ENCODE measurements at places on chromosomes 1 and 21.

DNA sequence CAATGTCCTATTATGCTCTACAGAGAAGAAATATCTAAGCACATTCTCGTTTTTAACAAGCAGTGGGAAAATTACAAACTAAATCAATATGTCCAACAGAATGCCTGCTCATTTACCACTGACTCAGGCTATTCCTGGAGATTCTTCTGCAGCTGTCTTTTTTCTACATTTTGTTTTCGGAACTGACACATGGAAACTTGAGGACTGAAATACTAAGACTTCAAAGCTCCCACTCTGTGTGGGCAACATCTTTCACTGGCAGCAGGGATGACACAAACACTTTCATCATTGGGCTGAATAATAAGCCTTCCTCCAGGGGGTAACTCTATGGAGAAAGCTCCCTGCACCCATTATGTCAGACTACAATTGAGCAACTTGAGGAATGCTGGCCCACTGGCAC, 175.5 kb upstream of the NCAM2 start:
- DNase-seq, result no peak

GRCh38 chr21:41494242-41494641, 13.7 kb downstream of the TMPRSS2 start:
- no peak for DNase-seq

DNA sequence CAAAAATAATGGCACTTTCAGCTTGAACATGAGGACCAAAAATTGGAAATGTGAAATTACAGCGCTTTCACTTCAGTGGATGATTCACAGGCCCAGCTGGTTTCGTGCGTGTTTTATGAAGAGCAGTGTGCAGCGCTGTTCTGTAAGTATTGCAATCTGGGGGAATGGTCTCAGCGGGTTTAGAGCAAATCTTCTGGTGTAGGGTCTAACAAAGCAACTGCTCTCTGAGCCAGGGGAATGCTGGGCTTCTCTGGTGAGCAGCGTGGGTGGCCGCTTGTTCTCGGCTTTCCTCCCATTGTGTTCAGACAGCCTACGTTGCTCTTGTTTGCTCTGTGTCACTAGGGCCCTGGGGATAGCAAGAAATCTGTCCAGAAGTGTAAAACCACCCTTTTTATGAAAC, 42.4 kb upstream of the GADD45A start:
- DNase-seq, result no peak

- DNase-seq, result no peak
Measured at GRCh38 chr1:107877092-107877491, 87.9 kb downstream of the VAV3 start.

DNA sequence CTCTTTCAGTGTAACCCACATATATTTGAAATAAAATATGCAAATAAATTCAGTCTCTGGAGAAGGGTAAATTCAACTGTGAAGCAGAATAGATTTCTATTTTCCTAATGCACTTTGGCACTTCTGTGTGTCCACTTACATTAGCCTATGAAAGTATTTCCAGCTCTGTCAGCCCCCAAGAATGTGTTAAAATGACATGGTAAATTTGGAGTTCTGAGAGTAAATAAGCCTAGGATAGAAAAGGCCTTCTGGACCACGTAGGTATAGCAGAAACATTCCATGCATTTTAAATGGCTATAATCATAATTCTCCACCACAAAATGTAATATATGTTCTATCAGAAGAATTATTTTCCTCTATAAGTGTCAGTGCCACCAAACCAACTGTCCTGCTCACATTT, 276.2 kb downstream of the NEGR1 start:
- no peak for DNase-seq

- DNase-seq, result no peak
Measured at GRCh38 chr1:212157252-212157651, 121.7 kb downstream of the DTL start.

DNA sequence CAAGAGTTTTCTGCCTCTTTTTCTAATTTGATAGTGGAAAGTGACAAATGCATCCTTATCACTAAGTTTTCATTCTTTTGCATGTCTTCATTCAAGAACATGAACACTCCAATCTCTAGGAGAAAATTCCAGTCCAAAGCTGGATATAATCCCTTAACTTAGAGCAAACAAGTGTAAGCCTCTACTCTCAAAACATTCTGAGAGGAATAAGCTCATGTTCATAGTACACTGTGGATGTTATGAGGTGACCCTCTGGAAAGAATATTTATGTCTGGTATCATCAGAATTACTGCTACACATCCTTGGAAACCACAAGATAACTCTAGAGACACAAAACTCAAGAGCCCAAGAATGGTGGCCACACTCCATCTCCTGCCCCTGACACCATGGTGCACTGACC, 15.1 kb downstream of the SIPA1L2 start:
- no peak for DNase-seq

GRCh38 chr21:34989337-34990151, 59.6 kb downstream of the RUNX1 start:
- no peak for DNase-seq

GRCh38 chr1:227883073-227883520, 64.6 kb downstream of the WNT9A start:
- no peak for DNase-seq

DNA sequence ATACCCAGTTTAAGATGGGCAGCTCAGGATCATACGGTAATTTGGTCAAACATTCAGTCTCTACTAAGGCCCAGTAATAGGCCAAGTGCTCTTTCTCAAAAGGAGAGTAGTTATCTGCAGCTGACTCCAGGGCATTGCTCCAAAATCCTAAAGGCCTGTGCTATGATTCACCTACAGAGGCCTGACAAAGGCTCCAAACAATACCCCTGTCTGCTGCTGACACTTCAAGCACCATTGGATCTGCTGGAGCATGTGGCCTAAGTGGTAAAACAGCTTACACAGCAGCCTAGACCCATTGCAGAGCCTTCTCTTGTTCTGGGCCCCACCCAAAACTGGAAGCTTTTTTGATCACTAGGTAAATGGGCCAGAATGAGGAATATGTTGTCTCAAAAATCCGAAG, 22.8 kb downstream of the SLAMF7 start:
- no peak for DNase-seq

DNA sequence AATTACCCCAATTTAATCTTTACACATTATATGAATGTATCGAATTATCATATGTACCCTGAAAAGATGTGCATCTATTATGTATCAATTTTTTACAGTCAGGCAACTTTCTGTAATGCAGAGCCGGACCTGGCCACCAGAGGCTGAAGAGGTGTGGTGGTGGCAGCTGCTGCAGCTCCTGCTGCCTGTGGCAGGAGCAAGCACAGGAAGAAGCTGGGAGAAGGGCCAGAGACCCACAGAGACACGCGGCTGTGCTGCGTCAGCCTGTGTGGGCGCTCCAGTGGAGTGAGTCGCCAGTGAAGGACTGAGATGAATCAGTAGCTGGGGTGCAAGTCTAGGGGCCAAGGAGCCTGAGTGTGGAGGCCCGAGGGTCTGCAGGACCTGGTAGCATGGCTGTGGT, 74.3 kb upstream of the COG2 start:
- DNase-seq, result peak; percentile 25

DNA sequence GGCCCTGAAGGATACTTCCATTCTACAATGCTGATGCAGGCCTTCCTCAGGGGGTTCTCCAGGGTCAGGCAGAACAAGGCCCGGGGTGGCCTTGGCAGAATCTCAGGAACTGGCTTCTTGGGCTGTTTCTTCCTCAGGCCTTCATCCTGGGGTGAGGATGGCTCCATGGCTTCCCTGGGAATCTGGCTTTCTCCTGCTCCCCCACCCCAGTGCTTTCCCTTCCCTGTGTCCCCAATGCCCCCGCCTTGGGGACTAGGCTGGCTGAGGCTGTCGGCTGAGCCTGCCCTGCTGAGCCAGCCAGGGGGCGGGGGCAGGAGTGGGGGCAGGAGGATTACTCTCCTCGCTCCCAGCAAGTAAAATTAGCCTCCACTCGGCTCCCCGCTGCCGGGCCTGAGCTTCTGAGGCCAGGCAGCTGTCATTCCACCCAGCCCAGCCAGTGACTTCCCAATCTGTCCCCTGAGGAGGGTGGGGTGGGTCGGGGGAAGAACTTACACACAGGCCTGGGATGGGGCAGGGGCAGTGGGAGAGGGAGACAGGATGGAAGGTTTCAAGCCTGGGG, at the start of gene CACNA1S:
Gene CACNA1S, minus strand, starts transcription at position 254 of the 559 bp plus-strand sequence. Its CDS starts 87 bp downstream, at position 167.
- DNase-seq, result no peak

- DNase-seq, result no peak
Measured at GRCh38 chr21:29601047-29601446, 302.3 kb downstream of the BACH1 start.

GRCh38 chr1:6145396-6145750, 34.7 kb downstream of the CHD5 start:
- no peak for DNase-seq

DNA sequence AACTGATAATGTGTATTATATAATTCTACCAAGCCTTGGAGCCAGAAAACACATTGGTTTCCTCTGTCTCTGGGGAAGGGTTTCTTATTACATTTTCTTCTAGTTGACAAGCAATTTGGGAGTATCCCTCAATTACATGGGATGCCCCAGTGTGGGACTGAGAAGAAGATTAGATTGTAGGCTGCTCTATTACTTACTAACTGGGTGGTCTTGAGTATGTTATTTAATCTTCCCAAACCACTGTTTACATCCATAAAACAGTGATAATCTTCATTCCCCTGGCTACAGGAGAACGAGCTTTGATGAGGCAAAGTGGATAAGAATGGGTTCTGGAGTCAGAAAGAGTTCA, 105.8 kb downstream of the TSEN15 start:
- no peak for DNase-seq

DNA sequence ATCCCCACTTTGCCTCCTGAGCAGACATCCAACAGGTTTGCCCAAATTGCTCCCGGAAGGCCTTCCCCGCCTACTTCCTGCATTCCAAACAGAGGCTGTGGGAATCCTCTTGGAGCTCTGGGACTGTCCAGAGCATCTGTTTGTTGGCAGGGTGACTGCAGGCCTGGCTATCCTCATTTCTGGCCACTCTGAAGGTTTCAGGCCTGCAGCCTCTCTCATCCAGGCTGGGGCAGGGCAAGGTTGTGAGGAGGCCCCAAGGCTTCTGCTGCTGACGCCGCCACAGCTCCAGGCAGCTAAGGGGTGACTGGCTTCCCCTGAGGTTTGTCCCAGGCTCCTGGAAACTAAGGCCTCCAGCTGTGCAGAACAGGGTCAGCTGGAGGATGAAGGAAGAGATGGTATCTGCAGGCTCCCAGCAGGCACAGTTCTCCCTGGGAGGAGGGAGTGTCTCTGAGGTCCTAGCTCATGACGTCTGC, 11.3 kb downstream of the CDK18 start:
- no peak for DNase-seq

DNA sequence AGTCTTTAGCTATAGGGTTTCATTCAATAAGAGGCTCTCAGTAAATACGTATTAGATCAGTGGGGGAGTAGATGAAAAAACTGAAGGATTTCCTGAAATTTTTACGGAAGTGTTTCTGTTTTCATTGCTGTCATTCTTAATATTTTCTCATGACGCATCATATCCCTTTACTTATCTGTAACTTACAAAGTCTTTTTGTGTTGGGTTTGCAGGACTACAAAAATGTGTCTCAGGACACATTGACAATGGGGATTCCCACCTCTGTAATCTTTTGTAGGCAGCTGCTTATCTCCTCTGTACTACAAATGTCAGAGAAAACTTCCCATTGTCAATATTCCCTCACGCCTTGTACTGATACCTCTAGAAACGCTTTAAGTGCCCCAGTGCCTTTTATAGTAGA, 35.5 kb downstream of the CRP start:
- no peak for DNase-seq

DNA sequence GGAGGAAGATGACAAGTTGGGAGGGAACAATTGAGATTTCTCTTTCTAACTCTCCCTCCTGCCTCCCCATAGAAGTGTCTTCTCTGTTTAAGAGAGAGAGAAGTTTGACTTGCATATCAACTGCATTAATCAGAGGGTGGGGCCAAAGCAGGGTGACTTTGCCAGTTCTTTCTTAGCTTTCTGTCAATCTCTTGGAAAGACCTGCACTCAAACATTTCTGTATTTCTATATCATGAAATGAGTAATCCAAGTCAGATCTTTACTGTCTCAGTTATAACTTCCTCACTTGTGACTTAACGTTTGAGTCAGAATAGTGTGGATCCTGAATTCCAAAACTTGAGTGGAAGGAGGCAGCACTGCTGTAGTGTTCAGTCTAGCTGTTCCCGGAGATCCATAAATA, 180.8 kb upstream of the KCNK2 start:
- DNase-seq, result no peak

DNA sequence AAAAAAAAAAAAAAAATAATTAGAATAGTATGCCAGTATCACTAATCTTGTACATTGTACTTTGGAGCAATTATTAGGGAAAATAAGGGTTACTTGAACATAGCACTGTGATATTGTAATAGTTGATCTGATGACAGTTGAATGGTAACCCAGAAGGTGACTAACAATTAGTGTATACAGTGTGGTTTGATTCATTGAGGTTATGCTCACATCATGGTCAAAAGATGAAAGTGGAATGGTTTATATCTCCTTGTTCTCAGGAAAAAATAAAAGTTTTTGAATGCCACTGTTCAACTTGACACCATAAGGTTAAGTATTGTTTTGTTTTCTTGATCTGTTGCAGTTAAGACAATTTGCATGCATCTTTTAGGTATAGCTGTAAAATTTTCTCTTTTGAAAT, 87.0 kb downstream of the GPR52 start:
- no peak for DNase-seq

- DNase-seq, result no peak
Measured at GRCh38 chr1:66570196-66570595, 36.2 kb downstream of the SGIP1 start.

GRCh38 chr21:35394634-35395369, 345.7 kb upstream of the RUNX1 start:
- DNase-seq, result peak; percentile 88

- no peak for DNase-seq
Measured at GRCh38 chr1:204077979-204078696, 5.2 kb downstream of the SOX13 start.

DNA sequence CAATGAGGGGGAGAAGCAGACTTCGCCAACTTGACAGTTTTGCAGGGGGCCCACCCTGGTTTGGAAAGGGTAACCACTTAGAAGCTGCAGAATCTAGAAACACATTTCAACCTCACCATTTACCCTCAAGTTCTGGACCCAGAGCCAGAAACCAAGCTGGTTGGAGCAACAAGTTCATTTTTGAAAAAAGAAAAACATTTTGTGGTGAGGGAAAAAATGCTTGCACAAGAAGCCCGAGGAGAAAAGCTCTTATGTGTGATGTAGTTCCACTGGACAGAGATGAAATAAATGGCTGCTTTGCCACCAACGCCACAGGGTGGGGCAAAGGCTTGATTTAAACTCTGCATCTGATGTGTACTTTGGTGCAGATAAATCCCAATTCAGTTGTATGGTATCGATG, 10.6 kb upstream of the NGF start:
- DNase-seq, result no peak

Data from SW480 (cell line).